ENCODE measurements at places on chromosomes 5 and 9.
A peak's percentile ranks its signal among the peaks of the same experiment; 100 is the strongest.

DNA sequence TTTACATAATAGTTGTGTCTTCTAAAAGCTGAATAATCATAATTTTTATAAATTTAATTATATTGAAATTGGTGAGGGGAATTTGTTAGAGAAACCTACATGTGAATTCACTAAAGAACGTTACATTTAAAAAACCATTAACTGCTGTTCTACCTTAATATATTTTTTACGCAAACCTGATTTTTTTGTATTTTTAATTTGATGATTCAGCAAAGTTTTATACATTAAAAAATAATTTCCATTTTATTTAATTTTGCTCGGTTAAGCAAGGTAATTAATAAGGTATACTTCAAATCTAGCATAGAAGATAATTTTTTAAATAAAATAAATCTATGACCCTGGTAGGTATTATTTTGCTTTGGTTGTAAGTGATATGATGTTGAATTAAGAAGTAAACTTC is 114.3 kb downstream of the SNCAIP start:
- DNase-seq: no peak

DNA sequence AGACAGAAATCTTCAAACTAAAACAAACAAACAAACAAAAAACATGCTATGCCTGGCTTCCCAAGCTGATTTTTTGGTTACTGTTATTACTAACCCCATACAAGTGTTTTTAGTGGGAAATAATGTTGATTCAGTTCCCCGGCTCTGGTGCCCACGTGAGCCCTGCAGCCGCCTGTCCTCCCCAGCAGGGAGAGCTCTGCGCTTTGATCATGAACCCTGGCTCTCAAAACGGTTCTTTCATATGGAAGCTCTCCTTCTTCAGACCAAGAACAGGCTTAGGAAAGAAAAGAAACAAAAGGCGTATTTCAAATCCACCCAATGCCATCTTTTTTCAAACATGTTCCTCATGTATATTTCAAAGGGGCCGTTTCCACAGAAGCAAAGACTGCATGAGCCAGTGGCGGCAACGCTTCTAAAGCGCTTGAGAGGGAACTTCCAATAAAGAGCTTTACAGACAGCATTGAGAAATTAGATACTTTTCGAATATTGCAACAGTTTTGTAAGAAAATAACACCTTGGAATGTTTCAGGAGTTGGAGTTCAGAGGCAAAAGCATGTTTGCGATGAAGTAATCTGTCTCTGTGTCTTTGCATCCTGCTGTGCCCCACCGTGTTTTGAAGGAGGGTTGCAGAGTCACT is 74.8 kb downstream of the ICE1 start:
- peak; percentile 53 for DNase-seq

- DNase-seq: peak; percentile 57
Observed at GRCh38 chr5:88826646-88827585, 56.1 kb downstream of the MEF2C start.

- DNase-seq: no peak
Observed at GRCh38 chr9:35727676-35728040, 4.3 kb downstream of the TLN1 start.

DNA sequence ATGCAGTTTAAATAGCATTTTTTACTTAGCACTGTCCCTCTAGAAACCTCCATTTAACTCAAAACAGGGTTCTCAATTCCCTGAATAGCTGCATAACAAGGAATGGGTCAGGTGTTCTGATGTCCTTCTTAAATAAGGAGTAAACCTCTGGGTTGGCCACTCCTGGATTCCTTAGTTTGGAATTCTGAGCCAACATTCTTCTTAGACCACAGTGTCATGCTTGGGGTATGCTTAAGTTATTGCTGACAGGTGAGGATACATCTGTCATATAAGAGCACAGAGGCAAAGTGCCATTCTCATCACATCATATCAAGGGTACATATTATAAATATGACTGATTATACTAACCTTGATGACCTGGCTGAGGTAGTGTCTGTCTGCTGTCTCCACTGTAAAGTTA is 179.9 kb upstream of the SEMA6A start:
- no peak for DNase-seq
